ENCODE measurements at places on chromosomes 1 and 21.

DNA sequence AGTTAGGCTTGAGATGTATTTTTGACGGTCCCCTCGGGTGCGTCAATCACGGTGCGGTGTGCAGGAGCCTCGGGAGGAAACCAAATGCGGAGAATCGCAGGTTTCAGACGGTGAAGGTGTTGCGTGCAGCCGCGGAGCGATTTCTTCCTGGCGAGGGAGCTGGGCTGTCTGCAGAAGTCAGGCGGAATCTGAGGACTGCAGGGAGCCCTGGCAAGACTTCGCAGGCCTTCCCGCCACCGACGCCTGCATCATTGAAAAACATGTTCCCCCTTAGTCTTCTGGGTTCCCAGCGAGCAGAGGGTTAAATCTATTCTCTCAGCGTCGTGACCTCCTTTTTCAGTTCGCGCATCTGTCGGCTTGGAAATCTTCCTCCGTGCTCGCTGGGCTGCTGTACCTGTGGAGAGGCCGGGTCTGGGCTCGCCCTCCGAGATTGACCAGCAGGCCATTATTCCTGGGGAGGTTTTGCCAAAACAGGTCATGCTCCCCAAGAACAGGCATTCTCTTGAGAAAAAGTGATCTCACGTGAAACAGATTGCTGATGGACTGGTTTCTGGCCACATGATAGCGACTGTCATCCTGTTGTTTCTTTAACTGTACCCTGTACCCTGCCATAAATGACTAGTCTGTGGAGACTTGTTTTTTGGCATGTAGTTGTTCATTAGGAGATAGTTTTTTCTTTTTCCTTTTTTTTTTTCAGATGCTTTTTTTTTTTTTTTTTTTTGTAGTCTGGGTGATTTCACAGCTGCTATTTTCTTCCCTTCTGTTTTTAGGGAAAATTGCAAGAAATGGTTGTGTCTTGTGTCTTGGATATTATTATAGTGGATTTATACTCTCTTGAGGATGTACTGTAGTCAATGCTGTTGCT, 894 bp downstream of the EPB41 start:
- DNase-seq: peak; percentile 7

DNA sequence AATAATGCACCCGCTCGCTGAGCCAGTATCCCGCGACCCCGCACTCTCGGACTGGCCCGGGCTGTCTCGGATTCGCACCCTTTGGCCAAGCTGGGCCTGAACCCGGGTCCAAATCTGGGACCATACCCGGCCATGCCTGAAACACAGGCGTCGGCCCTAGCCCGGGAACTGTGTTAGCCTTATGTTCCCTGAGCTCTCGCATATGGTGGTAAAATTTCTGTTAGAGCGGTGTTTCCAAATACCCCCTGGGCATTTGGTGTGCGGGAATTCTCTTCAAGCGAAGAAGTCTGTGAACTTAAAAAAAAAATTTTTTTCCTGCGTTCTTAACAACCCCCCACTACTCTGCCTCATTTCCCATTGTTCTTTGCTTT, 3.1 kb downstream of the RNF220 start:
- no peak for DNase-seq

GRCh38 chr1:212678456-212679410, 20.9 kb downstream of the BATF3 start:
- DNase-seq: no peak

- no peak for DNase-seq
Measured at GRCh38 chr1:10181154-10181553, 29.2 kb upstream of the KIF1B start.
